Activated T-cell treated with anti-CD3 and anti-CD28 coated beads for 48 hours (primary cell): ENCODE measurements at places on chromosomes 5 and 9.

- no peak for DNase-seq
Observed at GRCh38 chr5:119383008-119383407, 27.2 kb downstream of the TNFAIP8 start.

GRCh38 chr9:114499528-114499927, 5.7 kb downstream of the WHRN start:
- no peak for DNase-seq

DNA sequence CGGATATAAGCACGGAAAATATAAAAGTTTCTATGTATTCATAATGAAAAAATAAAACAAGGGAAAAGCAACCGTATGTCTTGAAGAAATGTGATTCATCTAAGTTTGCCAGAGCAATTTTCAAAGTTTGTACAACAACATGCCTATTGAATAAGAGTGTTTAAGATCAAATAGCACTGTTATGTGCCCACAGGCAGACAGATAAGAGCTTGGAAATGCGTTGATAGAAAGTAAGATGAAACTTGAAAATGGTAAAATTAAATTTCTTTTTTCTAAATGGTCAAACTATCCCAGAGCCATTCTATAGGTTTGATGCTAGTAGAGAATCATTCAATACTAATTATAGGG, 189.4 kb downstream of the FANCC start:
- no peak for DNase-seq

- DNase-seq: no peak
Observed at GRCh38 chr5:140143521-140144258, 18.0 kb downstream of the IGIP start.

DNA sequence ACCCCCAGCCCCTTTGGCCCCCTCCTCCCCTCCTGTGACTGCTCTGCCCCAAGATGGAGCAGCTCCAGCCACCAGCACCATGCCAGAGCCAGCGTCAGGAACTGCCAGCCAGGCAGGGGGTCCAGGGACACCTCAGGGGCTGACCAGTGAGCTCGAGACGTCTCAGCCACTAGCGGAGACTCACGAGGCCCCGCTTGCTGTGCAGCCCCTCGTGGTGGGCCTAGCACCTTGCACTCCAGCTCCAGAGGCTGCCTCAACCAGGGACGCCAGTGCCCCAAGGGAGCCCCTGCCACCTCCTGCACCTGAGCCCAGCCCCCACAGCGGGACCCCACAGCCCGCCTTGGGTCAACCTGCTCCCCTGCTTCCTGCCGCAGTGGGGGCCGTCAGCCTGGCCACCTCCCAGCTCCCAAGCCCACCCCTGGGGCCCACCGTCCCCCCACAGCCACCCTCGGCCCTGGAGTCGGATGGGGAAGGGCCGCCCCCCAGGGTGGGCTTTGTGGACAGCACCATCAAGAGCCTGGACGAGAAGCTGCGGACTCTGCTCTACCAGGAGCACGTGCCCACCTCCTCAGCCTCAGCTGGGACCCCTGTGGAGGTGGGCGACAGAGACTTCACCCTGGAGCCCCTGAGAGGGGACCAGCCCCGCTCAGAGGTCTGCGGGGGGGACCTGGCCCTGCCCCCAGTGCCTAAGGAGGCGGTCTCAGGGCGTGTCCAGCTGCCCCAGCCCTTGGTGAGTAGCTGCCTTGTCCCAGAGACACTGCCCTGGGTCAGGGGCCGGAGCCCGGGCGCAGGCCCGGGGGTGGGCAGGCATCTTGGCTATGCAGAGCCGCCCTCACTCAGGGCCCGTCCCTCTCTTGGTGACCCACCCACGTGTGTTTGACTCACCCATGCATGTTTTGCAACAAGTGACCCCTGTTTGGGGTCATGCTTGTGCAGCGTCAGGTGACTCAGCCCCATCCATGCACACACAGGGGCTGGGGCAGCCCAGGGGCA, 105.2 kb downstream of the WNK2 start:
- no peak for DNase-seq

DNA sequence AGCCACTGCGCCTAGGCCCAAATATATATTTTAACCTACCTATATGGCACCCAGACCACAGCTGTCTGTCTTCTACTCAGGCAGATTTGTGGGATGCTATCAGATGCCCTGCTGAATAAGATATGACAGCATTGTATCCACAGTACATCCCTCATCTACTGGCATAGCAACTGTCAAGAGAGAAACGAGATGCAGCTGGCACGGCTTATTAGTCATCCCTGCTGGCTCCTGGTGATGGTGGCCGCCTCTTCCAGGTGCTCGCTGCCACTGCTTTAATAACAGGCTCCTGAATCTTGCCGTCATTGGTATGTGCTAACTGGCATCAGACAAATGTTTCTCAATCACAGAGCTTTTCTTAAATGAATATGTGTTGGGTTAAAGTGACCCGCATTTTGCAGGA, 34.0 kb downstream of the B4GALT1 start:
- no peak for DNase-seq

DNA sequence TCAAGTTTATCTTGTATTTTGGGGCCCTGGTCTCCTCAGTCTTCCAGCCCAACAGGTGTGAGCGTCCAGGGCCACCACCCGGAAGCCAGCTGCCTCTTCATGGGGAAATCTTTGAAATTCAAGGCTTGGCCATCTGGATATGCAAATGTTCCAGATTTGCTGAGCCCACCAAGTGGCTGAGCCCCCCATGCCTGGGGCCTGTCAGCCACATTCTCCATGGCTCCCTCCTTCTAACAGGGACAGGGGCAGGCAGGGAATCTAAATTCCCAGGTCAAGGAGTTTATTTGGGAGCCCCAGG, 14.2 kb upstream of the CXXC5 start:
- DNase-seq: no peak

DNA sequence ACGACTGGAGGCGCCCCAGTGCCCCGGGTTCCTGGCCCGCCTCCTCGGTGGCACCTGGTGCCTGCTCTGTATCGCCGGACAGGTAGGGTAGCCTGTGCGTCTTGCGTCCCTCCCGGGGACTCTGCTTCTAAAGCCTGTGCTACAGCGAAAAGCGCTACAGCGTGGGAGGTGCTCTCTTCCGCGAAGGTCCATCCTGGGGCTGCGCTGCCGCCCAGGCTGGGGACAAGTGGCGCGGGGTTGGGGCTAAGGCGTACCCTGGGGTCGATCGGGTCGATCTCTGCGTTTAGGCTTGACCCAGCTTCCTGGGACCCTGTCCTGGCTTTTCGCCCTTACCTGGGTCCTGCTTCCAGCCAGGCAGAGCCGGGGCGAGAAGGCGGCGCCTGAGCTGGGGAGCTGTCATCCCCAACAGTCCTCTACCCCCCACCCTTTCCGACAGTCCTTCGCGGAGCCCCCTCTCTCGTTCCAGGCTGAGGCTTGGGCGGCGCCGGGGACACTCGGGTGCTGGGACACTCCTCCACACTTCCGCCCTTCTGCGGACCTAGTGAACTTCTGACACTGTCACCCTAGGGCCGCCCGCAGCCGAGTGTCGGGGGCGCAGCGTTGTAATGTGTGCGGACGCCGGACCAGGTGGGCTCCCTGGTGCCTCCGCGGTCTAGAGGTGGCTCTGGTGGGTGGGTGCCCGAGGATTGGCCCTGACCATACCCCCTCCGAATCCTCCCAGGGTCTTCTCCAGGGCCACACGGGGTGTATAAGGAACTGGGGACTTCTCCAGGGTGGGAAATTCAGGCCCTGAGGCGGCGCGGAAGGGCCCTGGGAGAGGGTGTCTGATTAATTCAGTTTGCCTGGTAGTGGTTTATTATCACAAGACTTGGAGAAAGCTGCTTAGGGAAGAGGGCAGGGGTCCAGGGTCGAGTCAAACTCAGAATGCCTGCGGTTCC, 328.2 kb downstream of the SH3GL2 start:
- no peak for DNase-seq

GRCh38 chr5:64659289-64659688, 31.0 kb upstream of the SHISAL2B start:
- no peak for DNase-seq

- DNase-seq: no peak
Observed at GRCh38 chr5:161380486-161380885, 166.0 kb downstream of the GABRB2 start.

DNA sequence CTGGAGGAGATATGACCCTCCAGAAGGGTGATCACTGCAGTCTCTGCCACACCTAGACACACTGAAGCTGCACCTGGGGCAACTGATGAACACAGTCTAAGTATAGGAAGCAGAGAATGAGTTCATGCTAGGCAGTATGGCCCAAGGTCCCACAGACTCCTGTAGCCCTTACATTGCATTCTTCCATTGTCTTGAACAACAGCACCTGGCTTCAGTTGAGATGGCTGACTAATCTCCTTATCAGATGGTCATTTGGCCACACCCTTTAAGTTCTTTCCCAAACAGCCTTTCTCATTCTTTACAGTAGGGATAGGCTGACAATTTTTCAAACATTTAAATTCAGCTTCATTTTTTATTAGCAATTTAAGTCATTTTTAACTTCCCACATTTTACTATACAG, 23.1 kb downstream of the CENPK start:
- no peak for DNase-seq

DNA sequence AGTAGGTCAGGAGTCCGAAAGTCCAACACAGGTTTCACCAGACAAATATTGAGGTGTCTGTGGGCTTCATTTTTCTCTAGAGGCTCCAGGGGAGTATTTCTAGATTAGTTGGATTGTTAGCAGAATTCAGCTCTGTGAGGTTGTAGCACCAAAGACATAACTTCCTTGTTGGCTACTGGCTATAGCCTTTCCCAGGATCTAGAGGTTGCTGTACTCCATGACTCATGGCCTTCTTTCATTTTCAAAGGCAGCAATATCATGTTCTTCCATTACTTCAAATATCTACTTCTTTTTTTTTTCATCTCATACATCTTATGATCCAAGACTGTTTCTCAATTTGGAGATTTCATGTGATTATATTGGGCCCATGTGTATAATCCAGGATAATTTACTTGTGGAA, 404.0 kb upstream of the FAM174A start:
- DNase-seq: no peak

GRCh38 chr5:88952344-88952743, 69.4 kb upstream of the MEF2C start:
- no peak for DNase-seq

GRCh38 chr9:110750272-110750671, 81.7 kb downstream of the MUSK start:
- no peak for DNase-seq

- DNase-seq: no peak
Observed at GRCh38 chr5:95261437-95262175, 23.3 kb downstream of the MCTP1 start.

DNA sequence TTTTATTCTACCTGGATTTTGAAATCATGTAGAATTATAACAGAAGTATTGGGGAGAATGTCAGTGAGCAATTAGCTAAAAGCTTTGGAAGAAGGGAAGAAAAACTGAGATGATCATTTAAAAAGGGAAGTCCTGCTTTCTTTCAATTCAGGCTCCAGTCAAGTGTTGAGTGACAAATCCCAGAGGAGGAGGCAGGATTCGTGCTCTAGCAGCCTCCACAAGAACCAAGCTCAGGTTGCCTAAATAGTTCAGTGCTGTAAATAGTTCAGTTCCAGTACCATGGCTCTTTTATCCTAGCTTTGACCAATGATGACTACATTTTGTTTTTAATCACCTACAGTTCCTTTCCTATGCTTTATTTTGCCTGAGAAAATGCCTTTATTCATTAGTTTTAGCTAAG, 204.9 kb upstream of the NREP start:
- no peak for DNase-seq

DNA sequence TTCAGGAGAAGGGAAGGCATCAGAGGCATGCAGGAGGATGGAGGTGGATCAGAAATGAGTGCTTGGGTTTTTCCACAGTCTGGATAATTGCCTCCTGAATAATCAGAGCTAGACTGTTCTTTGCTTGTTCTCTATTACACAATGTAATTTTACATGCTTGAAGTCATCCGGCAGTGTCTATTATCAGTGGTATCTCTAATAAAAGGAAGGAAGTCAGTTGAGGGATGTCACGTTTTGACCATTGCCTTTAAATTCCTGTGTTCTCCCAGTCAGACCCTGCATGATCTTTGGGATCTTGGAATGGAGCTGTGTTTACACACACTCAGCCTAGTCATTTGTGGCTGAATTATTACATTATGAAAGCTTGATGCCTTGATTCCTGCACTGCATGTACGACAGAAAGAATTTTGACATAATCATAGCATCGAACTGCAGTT, 91.0 kb downstream of the PDE8B start:
- no peak for DNase-seq

- DNase-seq: no peak
Observed at GRCh38 chr5:139574641-139575312, 13.6 kb downstream of the UBE2D2 start.

- peak; percentile 95 for DNase-seq
Observed at GRCh38 chr5:91383027-91383955, at the start of gene ARRDC3. ARRDC3 (minus strand) TSS chr5:91383317; CDS start chr5:91383092, 225 bp downstream.

DNA sequence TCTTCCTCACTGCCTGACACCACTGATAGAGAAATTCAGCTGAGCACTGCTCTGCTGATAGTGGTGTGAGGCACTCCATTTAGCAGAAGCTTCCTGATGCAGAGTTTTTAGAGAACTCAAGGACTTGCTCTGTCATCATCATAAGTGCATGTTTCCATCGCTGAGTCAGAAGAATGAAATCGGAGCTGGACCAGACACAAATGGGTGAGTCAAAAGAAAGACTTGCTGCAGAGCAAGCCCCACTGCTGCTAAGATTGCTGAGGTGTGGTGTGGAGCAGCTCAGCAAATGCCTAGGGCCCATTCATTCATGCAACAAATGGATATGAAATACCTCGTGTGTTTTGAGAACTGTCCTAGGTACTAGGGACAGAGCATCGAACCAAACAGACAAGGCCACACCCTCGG, 410.2 kb upstream of the SLC30A5 start:
- no peak for DNase-seq

GRCh38 chr5:16737620-16738364, 121.0 kb upstream of the RETREG1 start:
- DNase-seq: no peak

DNA sequence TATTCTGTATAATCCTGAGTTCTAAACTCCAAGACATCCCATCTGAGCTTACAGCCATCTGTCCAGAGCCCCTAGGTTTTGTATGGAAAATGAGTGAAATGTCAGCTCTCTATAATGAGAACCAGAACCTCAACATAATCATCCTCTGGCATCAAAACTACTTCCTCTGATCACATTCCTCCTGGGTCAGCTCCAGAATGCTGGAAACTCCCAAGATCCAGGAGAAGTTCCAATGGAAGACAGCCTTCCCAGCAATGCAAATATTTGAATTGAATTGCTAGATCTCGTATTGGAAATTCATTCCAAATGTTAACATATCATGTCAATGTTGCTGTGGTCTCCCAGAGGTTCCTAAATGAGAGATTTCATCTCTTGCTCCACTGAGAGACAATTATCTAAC, 23.8 kb downstream of the C9 start:
- DNase-seq: no peak

DNA sequence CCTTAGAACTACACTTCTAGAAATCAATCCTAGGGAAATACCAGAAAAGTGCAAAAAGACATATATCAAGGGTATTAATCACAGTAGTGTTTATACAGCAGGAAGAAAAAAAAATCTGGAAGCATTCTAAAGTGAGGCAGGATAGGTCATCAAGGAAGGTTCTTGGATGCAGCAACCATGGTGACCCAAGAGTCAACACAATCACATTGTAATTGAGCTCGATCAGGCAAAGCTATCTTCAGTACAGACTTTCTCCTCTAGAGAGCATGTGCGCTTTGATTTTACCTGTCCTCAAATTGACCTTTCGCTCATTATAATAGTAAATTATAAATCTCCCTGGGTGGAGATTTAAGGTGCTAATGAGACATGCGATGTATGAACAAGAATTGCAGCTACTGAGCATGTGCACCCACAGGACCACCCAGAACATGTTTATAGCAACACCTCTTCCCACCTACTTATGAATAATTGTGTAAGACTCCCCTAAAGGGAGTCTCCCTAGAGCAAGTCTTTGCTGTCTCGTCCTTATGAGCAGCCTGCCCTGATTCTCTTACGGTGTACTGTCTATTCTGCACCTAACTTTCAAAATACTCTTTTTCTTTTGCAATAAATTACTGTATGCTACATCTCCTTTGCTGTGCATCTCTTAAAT, 297.7 kb downstream of the ATPSCKMT start:
- DNase-seq: no peak
